ENCODE measurements at places on chromosomes 1 and 21. TPM values are rescaled to one million over a fixed set of nuclear protein-coding genes. Genes with fewer than 3 reads are reported as not detected.

DNA sequence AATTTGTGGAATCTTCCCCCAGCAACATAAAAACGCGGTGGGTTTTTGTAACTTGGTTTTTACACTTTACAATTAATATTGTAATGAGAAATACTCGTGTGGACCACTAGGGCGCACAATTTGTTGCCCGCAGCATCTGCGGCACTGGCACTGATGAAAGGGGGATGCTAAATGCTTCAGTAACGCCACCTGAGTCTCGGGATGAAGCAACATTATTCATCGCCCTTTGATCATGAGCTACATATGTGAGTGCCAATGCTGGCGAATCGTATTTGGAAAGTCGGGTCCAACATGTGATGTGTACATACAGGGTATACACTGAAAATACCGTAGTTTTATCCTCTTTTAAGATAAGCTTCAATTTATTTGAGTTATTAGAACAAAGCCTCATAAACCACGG is 34.2 kb upstream of the COX20 start:
- H3K36me3 ChIP-seq = no peaks in the 10 kb centered on the region
- no peak overlapping the region for H3K4me3 ChIP-seq
- H3K27me3 ChIP-seq = no peaks in the 10 kb centered on the region
- H3K27ac ChIP-seq = no peak overlapping the region
- no peaks in the 10 kb centered on the region for H3K4me1 ChIP-seq

The PLA2G2F gene
- total RNA-seq = not detected

The AADACL4 gene
- total RNA-seq = 0.16 TPM

The USP1 gene
- 27.1 TPM for total RNA-seq
